ENCODE measurements at places on chromosomes 16 and 17. TPM values are rescaled to one million over a fixed set of nuclear protein-coding genes. Genes with fewer than 3 reads are reported as not detected.

DNA sequence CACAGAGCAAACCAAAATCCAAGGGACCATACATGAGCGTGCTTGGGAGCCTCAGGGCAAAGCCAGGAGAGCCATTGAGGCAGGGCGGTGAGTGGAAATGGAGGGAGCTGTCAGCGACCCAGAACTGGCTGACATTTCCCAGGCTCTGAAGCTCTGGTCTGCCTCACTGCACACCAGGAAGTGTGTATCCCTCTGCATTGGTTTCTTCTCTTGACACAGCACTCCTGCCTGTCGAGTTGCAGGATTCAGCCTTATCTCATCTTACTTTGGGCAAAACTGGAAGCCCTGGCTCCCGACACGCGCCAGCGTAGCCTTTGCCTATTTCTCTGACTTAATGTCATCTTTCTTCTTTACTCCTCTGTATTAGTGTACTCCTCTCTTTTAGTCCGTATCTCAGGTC is 144.7 kb upstream of the HS3ST3A1 start:
- no peaks in the 10 kb centered on the region for H3K36me3 ChIP-seq
- H3K4me3 ChIP-seq: no peak overlapping the region
- DNase-seq: no peak
- H3K4me1 ChIP-seq: peaks cover 16% of the 10 kb centered on the region
- no peaks in the 10 kb centered on the region for H3K27me3 ChIP-seq

The SREBF1 gene
- 55.0 TPM for total RNA-seq

- H3K4me1 ChIP-seq: peaks cover 21% of the 10 kb centered on the region
- no peak for DNase-seq
- H3K4me3 ChIP-seq: no peak overlapping the region
Observed at GRCh38 chr17:67520916-67521774, 144.1 kb downstream of the PITPNC1 start.

DNA sequence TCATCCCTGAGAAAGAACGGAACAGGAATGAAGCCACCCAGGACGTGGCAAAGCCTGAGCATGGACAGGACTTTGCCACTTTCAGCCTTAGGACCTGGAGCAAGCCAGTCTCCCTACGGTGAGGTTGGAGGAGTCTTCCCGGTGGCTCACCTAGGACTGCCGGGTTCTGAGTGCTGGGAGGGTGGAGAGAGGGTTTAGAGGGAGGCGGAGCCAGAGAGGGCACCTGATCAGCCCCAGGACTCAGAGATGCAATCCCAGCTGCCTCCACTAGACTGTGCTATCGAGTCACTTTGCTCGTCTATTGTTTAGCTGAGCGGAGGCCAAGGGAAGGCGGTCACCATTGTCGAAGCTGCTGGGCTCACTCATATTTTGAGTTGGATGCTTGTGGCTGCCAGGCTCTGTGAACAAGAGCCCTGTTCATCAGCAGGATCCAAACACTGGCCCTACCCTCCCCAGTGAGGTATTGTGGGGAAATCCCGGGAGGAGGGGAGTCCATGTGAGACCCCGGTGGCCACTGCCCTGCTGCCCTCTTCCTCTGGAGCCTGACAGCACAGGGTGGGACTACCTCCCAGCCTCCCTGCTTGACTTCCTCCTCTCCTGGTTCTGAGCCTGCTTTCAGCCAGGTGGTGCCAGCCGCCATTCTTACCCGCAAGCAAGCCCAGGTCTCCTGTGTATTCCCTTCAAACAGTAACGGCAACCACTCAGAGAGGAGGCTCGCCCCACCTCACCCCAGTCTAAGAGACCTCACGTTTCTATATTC is 7.0 kb downstream of the KRT14 start:
- H3K4me1 ChIP-seq: peaks cover 67% of the 10 kb centered on the region
- no peak for DNase-seq
- H3K27ac ChIP-seq: peak overlapping the region; percentile 81
- H3K27me3 ChIP-seq: no peaks in the 10 kb centered on the region

The SLC16A5 gene
- total RNA-seq: 14.2 TPM

The C1QL1 gene
- total RNA-seq: 2.3 TPM

The SCPEP1 gene
- 129 TPM for total RNA-seq

GRCh38 chr17:37322826-37323561 is 52.8 kb upstream of the C17orf78 start:
- no peaks in the 10 kb centered on the region for H3K27me3 ChIP-seq
- H3K36me3 ChIP-seq: peaks cover 87% of the 10 kb centered on the region
- no peaks in the 10 kb centered on the region for H3K4me1 ChIP-seq

DNA sequence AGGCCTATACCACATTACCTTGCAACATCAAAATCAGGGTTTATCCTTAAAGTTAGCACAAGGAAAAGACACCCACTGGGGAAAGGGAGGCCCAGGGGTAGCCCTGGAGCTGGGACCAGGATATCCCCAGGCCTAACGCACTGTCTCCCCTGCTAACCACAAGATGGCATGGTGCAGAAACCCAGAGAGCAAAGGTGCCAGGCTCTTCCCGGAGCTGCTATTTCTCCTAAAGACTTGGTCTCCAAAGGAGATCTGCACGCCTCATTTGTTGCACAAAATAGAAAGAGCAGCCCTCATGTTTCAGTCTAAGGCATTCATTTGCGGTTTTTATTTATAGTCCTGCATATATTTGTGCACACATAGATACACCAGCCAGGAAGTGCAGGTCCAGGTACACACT is 408.6 kb downstream of the SOX9 start:
- no peaks in the 10 kb centered on the region for H3K27me3 ChIP-seq
- H3K4me1 ChIP-seq: peaks cover 28% of the 10 kb centered on the region
- H3K4me3 ChIP-seq: no peak overlapping the region
- H3K27ac ChIP-seq: no peak overlapping the region
- DNase-seq: no peak
- no peaks in the 10 kb centered on the region for H3K36me3 ChIP-seq

- no peak overlapping the region for H3K4me3 ChIP-seq
- H3K27me3 ChIP-seq: no peaks in the 10 kb centered on the region
- peak overlapping the region; percentile 72 for H3K27ac ChIP-seq
- no peak for DNase-seq
- peaks cover 100% of the 10 kb centered on the region for H3K4me1 ChIP-seq
Observed at GRCh38 chr17:77423589-77424451, 283.1 kb downstream of the SEC14L1 start.

GRCh38 chr17:39738983-39739884 is 1.5 kb downstream of the GRB7 start:
- DNase-seq: no peak
- peak overlapping the region; percentile 69 for H3K4me3 ChIP-seq
- peaks cover 75% of the 10 kb centered on the region for H3K4me1 ChIP-seq
- peak overlapping the region; percentile 98 for H3K27ac ChIP-seq

- H3K36me3 ChIP-seq: peaks cover 52% of the 10 kb centered on the region
- no peak for DNase-seq
- H3K27me3 ChIP-seq: no peaks in the 10 kb centered on the region
- H3K4me1 ChIP-seq: no peaks in the 10 kb centered on the region
Observed at GRCh38 chr17:29102046-29102445, 59.1 kb downstream of the PIPOX start.

- no peaks in the 10 kb centered on the region for H3K27me3 ChIP-seq
- H3K27ac ChIP-seq: no peak overlapping the region
- H3K36me3 ChIP-seq: no peaks in the 10 kb centered on the region
- no peak for DNase-seq
Observed at GRCh38 chr17:13728781-13729180, 127.1 kb upstream of the HS3ST3A1 start.

- H3K36me3 ChIP-seq: no peaks in the 10 kb centered on the region
- no peak overlapping the region for H3K27ac ChIP-seq
- no peak for DNase-seq
Observed at GRCh38 chr17:1961189-1961588, 63.9 kb downstream of the RTN4RL1 start.

DNA sequence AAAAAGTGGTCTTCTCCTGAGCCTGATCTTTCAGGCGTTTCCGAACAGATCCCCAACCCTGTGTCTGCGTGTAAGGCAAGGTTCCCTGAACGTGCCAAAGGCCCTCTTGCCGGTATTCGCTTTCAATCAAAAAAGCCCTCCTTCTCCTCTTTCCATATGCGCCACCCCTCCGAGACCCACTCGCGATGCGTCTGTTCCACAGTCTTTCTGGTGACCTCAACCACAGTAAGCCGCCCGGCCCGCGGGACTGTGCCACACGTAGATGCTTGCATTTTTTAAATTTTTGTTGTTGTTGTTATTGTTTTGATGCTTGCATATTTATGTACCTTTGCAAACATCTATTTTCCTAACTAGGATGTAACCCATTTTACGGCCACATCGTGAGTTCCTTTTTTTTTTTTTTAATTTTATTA is 607 bp upstream of the PRPSAP1 start:
- no peak for DNase-seq
- H3K27me3 ChIP-seq: no peaks in the 10 kb centered on the region
- no peaks in the 10 kb centered on the region for H3K36me3 ChIP-seq

DNA sequence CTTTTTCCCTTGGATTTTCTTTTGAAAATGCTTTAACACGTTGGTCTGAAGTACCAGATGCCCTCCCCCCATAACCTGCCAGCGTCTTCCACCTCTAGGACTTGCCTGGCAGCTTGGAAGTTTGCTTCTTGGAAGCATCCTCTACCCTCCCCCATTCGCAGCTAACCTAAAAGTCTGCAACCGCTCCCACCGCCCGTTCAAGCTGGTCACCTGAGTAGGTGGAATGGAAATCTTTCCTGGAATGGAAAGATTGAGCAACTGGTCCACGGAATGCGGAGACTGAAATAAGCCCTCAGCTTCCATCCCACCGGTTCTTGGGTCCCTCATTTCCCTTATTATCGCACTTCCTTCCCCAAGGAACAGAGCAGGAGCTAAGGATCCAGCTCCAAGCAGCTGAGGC is 31.4 kb downstream of the HS3ST3B1 start:
- H3K4me1 ChIP-seq: no peaks in the 10 kb centered on the region
- no peaks in the 10 kb centered on the region for H3K27me3 ChIP-seq
- no peaks in the 10 kb centered on the region for H3K36me3 ChIP-seq
- no peak for DNase-seq
- H3K27ac ChIP-seq: no peak overlapping the region
- H3K4me3 ChIP-seq: no peak overlapping the region

GRCh38 chr17:45148183-45149036 is at the start of gene HEXIM1:
Gene HEXIM1, plus strand, starts transcription at chr17:45148475. Its CDS starts 716 bp downstream, at chr17:45149191.
- no peaks in the 10 kb centered on the region for H3K36me3 ChIP-seq
- H3K27ac ChIP-seq: peak within 1 kb of the TSS; percentile 98

DNA sequence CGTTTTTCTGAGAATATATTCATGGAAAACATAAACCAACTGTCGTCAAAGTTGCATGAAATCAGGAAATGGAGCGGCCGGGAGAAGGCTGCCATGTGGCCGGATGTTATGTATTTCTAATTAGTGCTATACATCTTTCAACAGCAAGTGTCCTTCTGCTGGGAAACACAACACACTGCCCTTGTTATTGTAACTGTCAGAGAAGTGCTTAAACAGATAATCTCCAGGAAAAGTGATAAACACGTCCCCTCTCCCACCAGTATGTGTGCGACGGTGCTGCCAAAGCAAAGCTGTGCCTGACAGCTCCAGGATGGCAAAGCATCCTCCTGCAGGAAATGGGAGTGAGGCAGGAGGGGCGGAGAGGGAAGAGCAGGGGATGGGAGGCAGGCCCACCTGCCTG is 111.8 kb downstream of the SMG6 start:
- no peaks in the 10 kb centered on the region for H3K27me3 ChIP-seq
- H3K4me3 ChIP-seq: no peak overlapping the region
- no peak for DNase-seq
- peak overlapping the region; percentile 69 for H3K27ac ChIP-seq
- peaks cover 67% of the 10 kb centered on the region for H3K4me1 ChIP-seq
- H3K36me3 ChIP-seq: no peaks in the 10 kb centered on the region

GRCh38 chr17:81066072-81066471 is 31.1 kb downstream of the BAIAP2 start:
- H3K4me3 ChIP-seq: peak overlapping the region; percentile 7
- no peaks in the 10 kb centered on the region for H3K27me3 ChIP-seq
- DNase-seq: no peak
- H3K4me1 ChIP-seq: peaks cover 39% of the 10 kb centered on the region
- peaks cover 6% of the 10 kb centered on the region for H3K36me3 ChIP-seq
- peak overlapping the region; percentile 95 for H3K27ac ChIP-seq

The KRTAP4-5 gene
- total RNA-seq: not detected

DNA sequence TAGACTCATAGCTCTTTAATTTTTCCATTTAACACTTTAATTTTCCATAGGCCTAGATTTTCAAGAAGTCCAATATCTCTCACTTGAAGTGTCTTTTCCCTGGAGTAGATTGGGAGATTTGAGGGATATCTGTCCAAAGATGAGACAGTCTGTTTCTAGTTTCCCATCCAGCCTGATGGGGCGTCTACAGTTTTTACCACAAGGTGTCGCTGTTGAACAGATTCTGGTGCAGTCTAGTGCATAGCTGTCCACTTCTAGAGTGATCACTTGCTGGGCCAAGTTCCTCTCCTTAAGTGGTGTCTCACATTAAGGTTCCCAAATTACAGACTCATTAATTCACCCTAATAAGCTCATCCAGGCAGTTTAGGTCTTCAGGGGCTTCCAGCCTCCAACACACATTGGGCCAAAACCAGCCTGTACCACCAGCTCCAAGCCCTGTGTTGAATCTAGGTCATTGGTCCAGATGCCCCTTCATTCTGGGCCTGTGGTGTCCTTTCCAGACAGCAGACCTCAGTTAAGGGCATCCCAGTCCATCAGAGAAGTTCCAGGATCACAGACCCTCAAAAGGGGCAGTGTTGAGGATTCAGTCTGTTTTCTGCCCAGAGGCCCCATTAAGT is 9.4 kb downstream of the SNX20 start:
- peaks cover 57% of the 10 kb centered on the region for H3K4me1 ChIP-seq
- H3K36me3 ChIP-seq: peaks cover 31% of the 10 kb centered on the region
- H3K4me3 ChIP-seq: no peak overlapping the region
- no peak overlapping the region for H3K27ac ChIP-seq
- DNase-seq: no peak

DNA sequence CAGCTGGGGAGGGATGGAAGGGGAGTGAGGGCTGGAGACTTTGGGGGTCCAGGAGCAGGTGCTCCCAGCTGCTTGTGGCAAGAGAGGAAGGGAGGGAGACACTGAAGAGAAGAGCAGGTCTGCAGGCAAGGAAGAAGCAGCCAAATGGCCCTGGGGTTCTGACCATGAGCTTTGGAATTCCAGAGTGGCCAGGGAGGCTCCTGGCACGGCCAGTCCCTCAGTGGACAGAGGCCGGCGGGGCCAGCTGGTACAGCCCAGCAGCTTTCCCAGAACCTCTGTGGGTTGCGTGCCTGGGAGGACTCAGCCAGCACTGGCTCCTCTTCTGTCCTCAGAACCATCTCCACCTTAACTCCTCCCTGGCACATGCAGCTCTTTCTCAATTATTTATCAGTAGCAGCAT is 233.0 kb downstream of the MSI2 start:
- no peaks in the 10 kb centered on the region for H3K36me3 ChIP-seq
- DNase-seq: no peak
- H3K27ac ChIP-seq: no peak overlapping the region
- no peak overlapping the region for H3K4me3 ChIP-seq
- H3K27me3 ChIP-seq: no peaks in the 10 kb centered on the region

Data from esophagus squamous epithelium (tissue), 5 donors.